SIG-M5 (cell line): ENCODE measurements at places on chromosomes 2 and 18.

DNA sequence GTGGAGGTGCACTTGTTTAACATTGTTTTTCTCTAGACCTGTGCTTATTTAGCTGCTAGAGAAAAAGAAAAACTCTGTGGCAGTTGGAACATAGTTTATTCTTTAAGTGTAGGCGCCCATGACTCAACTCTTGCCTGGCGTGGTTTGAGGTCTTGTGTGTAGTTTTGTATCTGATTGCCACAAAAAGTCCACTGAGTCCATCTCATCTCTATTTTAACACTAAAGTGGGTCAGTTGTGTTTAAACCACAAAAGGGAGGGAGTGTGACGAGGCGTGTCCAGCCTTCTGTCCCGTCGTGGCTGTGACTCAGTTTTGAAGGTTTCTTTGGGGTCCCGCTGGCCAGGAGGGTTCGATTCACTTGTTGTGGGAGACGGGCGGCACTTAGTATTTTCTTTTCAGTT lies 15.3 kb upstream of the UGT1A9 start:
- no peak for DNase-seq

GRCh38 chr2:46171996-46172546 lies 125.1 kb upstream of the EPAS1 start:
- no peak for DNase-seq

DNA sequence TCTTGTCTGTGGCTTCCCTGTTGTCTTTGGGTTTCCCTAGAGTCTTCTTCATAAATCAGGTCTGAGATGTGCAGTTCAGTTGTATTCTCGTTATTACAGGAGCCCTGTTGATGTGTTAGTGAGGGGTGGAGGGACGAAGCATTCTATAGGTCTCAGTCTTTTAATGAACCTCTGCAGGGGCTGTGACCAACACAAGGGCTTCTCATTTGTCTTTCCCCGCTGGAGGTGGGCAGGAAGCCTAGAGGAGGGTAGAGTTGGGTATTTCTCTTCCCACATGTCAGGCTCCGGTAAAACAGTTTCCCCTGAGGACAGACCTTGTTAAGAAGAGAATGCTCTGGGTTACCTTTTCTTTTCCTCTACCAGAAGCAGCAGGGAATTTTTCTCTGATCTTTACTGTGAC lies 31.2 kb downstream of the PROC start:
- no peak for DNase-seq

DNA sequence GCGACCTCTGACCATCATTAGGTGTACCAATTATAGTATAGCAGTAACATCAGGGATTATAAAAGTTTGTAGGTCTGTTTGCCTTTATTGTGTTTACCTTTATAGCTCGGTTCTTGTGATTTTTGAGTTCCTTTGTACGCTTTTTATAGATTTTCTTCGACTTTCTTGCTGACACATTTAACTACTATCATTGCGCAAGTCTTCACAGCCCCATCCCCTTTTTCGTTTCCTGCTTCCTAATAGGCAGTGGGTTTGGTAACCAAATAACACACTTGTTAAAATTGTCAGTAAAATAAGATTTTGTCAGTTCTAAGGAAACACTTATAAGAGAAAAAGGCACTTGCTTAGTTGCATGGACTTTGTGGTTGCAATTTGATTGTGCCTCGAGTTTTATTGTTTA lies 541.5 kb downstream of the LRP1B start:
- DNase-seq: no peak

- DNase-seq: no peak
Observed at GRCh38 chr2:39023649-39024048, 97.2 kb downstream of the SOS1 start.

- no peak for DNase-seq
Observed at GRCh38 chr18:60067426-60068210, 167.8 kb downstream of the PMAIP1 start.

- DNase-seq: no peak
Observed at GRCh38 chr2:60838481-60838880, 42.9 kb upstream of the REL start.

GRCh38 chr2:158743466-158743865 lies 51.7 kb upstream of the DAPL1 start:
- DNase-seq: no peak

- no peak for DNase-seq
Observed at GRCh38 chr2:181656450-181657291, at the start of gene CERKL. Gene CERKL (minus strand): TSS chr2:181657105. CDS start chr2:181657006, 99 bp downstream.

DNA sequence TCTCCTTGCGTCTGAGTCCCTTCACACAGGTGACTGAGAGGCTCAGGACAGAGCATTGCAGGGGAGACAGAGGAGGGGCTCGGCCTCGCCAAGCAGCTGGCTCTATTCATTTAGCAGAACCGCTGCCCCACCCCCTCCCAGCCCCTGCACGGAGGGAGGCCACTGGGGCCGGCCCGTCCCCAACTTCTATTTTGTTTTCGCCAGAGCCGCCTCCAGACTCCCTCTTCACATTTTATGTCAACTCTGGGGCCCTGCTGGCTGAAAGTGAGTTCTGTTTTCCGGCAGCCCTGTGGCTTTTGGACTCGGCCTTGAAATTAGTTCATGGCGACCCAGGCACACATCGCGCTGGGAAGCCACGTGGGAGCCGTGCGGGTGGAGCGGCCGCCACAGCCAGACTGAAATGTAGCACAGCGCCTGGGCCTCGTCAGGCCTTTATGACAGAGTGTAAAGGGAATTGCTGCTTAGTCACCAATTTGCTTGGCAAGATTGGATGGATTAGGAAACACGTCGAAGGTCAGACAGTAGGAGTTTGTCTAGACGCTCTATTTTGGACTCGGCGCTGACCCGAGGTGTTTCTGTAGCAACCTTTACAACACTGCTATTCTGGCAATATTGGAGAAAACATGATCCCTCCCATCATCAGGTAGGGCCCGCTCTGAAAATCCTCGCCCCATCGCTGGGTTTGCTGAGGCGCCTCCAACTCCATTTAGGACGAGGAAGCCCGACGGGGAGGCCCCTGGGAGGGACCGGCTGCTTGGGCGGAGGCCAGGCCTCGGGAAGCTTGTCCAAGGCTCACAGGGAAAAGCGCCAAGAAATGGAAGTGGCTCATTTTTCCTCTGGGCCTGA lies 90.7 kb upstream of the CTDP1 start:
- no peak for DNase-seq

GRCh38 chr2:227308784-227309183 lies 16.3 kb upstream of the MFF start:
- no peak for DNase-seq

DNA sequence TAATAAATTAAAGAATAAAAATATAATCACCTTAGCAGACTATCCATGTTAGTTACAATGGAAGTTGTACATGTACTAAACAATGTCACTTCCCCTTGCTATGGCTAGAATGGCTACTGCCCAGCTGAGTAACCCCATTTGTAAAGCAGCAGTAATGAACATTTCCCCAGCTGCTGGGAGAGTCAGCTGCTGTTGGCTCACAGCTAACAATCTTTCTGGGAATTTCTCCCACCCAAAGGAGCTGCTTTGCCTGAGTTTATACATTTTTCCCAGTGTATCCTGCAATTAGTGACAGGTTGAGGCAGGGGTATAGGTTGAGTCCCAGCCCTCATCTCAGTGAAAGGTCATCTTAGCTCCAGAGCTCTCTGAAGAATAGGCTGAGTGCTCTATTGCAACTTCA lies 665.6 kb upstream of the KLHL29 start:
- DNase-seq: no peak

- no peak for DNase-seq
Observed at GRCh38 chr2:61993422-61994024, 88.0 kb downstream of the COMMD1 start.

DNA sequence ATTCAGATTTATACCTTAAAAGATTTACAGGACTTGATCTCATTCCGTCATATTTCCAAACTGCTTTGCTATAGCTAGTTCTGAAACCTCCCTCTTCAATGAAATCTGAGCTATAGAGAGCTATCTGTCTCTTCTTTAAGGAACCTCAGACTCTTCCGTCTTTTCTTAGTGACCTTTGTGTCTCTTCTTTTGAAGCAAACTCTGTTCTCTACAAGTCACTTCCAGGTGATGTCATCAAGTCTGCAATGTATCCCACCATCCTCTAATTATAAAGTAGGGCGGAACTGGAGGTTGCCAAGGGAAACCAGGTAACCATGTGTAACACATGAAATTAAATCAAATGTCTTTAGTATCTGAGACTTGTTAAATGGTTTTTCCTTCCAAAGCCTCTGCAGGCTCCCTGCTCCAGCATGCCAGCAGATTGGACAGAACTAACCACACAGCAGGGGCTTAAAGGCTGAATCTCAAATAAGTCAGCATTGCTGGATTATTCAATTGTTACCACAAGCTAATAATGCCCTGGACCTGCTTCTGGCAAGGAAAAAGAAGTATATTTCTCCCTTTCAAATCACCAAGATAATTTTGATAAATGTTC lies 41.2 kb upstream of the PEX13 start:
- DNase-seq: no peak

GRCh38 chr2:25558262-25558661 lies 115.1 kb downstream of the DTNB start:
- DNase-seq: peak; percentile 93

- no peak for DNase-seq
Observed at GRCh38 chr2:240820607-240821428, 799 bp upstream of the KIF1A start.

DNA sequence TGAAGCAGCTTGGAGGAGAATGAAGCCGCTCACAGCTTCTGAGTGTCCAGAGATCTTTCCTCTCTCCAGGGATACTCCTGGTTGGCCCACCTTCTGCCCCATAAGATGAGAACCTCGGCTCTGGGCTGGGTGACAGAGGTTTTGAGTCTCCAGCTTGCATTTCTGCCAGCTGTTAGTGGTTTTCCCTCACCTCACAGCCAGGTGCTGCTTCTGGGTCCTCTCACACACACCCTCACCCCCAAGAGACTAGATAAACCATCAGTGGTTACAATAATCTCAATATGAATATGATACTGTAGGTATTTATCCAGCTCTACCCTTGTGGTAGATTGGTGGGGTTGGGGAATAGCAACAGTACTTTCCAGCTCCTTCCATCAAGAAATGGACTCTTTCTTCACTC lies 161.7 kb upstream of the SIX3 start:
- DNase-seq: no peak

- DNase-seq: no peak
Observed at GRCh38 chr2:7452110-7452876, 535.1 kb downstream of the RNF144A start.

DNA sequence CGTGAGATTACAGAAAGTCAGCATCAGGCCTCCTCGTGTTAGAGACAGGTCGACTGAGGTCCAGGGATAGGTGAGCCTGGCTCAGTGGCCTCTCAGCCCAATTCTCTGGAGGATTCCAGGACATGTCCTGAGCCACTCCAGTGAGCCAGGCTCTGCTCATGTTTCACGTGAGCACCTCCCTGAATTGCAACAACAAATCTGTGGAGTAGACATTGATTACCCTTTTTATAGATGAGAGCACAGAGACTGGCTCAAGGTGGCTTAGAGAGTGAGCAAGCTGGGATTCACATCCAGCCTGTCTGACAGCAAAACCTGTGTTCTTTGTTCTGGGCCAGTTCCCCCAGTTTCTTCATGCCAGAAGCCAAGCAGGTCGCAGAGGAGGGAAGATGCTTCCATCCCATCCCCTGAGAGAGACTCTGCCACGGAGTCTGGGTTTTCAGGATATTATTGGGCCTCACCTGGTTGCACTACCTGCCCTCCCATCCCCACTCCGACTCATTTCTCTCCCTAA lies 46.4 kb downstream of the HS1BP3 start:
- DNase-seq: no peak

- no peak for DNase-seq
Observed at GRCh38 chr18:8860845-8861642, 155.7 kb downstream of the MTCL1 start.

GRCh38 chr2:232415736-232416520 lies 9.3 kb downstream of the ALPG start:
- no peak for DNase-seq

DNA sequence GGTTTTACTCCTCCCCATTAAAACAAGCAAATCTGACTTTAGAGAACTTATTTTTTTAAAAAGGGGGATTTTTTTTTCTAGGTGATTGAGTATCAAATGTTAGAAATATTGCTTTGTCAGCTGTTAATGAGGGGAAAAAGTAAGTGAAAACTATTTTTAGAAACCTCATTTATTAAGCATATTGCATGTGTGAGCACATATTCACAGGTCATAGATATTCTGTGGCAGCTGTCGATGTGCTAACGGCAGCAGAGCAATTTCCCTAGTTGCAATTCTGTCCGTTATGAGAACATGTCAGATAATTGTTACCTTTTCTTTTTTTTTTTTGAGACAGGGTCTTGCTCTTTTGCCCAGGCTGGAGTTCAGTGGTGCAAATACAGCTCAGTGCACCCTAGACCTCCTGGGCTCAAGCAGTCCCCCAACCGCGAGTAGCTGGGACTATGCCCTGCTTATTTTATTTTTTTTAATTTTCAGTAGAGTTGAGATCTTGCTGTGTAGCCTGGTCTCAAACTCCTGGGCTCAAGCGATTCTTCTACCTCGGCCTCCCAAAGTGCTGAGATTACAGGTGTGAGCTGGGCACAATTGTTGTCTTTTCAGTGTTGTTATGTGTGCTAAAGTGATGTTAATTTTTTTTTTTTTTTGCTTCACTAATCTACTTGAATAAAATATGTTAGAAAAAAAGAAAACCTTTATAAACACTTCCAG lies 69.8 kb downstream of the MTA3 start:
- no peak for DNase-seq

- DNase-seq: no peak
Observed at GRCh38 chr18:38019292-38019691, 453.7 kb upstream of the CELF4 start.

GRCh38 chr2:180125245-180125962 lies 118.3 kb upstream of the CWC22 start:
- DNase-seq: peak; percentile 75

DNA sequence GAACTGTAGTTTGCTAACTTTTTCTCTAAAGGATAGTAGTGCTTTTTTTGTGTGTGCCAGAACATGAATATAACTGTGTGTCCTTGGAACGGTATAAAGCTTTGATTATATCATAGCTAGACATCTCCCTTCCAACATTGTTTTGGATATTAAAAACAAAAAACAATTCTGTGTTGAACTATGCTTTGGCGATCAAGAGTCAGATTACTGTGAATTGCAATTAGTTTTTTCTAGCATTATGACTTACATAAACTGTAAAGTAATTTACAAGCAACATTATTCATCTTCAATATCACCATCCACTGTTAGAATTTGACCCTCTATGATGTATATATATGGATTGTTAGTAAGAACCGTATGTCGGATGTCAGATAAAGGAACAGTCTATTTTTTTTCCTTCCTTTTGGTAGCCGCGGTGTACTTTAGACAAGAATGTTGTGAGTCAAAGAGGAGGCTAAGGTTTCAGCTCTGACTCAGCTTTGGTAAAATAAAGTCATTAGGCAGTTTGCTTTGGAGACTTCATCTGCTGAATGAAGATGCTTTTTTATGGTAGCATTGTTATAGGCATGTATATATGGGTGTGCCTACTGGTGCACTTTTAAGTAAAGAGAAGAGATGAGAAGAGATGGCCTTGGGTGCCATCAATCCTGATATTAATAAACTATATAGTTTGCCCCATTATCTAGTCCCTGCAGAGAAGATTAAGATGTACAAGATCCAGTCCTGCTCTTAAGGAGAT lies 76.4 kb downstream of the LTBP1 start:
- no peak for DNase-seq

- no peak for DNase-seq
Observed at GRCh38 chr18:49610022-49610445, 48.2 kb downstream of the LIPG start.

- no peak for DNase-seq
Observed at GRCh38 chr2:200469708-200470211, 40.1 kb downstream of the KCTD18 start.
